ENCODE measurements at places on chromosomes 2 and 18. TPM values are rescaled to one million over a fixed set of nuclear protein-coding genes. Genes with fewer than 3 reads are reported as not detected.

DNA sequence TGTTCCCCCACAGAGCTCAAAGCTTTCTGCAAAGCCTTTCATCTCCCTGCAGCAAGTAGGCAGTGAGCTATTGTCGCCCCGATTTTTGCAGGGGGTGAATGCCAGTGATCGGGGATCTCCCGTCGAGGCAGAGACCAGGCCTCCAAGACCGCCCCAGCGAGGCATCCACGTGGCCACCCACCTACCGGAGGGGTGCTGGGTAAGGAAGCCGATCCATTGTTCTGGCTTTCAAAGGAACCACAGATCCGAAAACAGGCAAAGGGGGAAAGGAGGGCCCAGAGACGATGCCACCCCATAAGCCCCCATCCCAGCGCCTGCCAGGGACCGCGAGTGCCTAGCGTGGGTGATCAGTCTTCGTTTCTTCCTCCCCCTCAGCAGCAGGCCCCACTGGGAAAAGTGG, 2.4 kb downstream of the ADRA2B start:
- H3K4me3 ChIP-seq: no peak overlapping the region
- H3K4me1 ChIP-seq: peaks cover 10% of the 10 kb centered on the region
- DNase-seq: no peak
- no peaks in the 10 kb centered on the region for H3K36me3 ChIP-seq
- no peak overlapping the region for H3K27ac ChIP-seq
- H3K27me3 ChIP-seq: peaks cover 6% of the 10 kb centered on the region

- H3K4me1 ChIP-seq: no peaks in the 10 kb centered on the region
- H3K27ac ChIP-seq: no peak overlapping the region
- H3K27me3 ChIP-seq: peaks cover 13% of the 10 kb centered on the region
- no peaks in the 10 kb centered on the region for H3K36me3 ChIP-seq
Observed at GRCh38 chr2:212640428-212640827, 101.8 kb upstream of the ERBB4 start.

GRCh38 chr2:33142810-33143209, 196.1 kb downstream of the LTBP1 start:
- no peak for DNase-seq
- no peak overlapping the region for H3K4me3 ChIP-seq
- H3K4me1 ChIP-seq: no peaks in the 10 kb centered on the region
- no peaks in the 10 kb centered on the region for H3K36me3 ChIP-seq

DNA sequence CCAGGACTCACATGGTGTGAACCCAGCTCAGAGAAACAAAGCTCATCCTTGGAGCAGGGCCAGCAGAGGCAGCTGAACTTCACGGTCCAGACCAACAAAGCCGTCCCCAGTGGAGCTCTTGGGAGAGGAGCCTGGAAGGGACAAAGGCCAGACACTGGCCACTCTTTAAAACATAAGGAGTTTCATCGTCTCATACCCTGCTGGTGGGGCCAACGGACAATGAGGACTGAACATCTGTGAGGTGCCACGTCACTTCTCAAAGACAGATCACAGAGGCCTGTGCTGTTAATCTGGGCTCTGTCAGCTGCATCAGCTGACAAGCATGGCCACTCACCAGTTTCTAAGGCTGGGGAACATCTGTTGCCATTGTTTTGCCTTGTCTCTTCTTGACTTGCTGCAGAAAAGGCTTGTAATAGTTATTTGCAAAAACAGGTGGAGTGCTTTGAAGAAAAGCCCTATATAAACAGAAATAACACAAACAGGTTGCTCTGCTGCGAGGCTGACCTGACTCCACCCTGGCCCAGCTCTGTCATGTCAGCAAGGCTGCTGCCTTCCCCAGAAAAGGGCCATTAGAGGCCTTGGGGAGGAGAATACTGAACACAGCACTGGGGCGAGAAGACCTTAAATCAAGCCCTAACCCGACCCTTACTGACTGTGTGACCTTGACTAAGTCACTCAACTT, 68.1 kb upstream of the DAPL1 start:
- H3K36me3 ChIP-seq: no peaks in the 10 kb centered on the region
- peaks cover 24% of the 10 kb centered on the region for H3K27me3 ChIP-seq
- H3K4me1 ChIP-seq: no peaks in the 10 kb centered on the region
- H3K4me3 ChIP-seq: no peak overlapping the region

GRCh38 chr2:205103699-205104098, 558.4 kb downstream of the PARD3B start:
- H3K27ac ChIP-seq: no peak overlapping the region
- DNase-seq: no peak
- no peaks in the 10 kb centered on the region for H3K4me1 ChIP-seq
- no peaks in the 10 kb centered on the region for H3K27me3 ChIP-seq
- H3K36me3 ChIP-seq: no peaks in the 10 kb centered on the region

GRCh38 chr2:236259371-236259770, 4.8 kb downstream of the ASB18 start:
- no peak overlapping the region for H3K4me3 ChIP-seq
- H3K36me3 ChIP-seq: peaks cover 12% of the 10 kb centered on the region
- H3K27me3 ChIP-seq: peaks cover 54% of the 10 kb centered on the region

DNA sequence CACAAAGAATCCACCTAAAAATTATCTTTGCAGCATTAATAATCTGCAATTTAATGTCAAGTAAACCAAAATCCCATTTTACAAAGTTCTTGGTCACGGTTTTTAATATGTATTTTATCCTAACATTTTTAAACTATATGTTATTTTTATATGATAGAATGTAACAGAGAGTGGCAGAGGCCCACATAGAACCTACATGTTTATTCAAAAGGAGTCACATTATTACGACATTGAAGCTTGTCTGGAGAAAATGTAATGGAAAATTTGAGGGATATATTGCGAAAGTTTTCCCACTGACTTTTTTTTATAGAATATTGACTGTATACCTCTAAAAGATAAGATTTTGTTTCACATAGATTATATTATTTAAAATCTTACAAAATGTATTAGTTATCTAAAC, 89.7 kb upstream of the COL3A1 start:
- no peak for DNase-seq
- H3K4me3 ChIP-seq: no peak overlapping the region
- H3K27me3 ChIP-seq: no peaks in the 10 kb centered on the region
- H3K27ac ChIP-seq: no peak overlapping the region

DNA sequence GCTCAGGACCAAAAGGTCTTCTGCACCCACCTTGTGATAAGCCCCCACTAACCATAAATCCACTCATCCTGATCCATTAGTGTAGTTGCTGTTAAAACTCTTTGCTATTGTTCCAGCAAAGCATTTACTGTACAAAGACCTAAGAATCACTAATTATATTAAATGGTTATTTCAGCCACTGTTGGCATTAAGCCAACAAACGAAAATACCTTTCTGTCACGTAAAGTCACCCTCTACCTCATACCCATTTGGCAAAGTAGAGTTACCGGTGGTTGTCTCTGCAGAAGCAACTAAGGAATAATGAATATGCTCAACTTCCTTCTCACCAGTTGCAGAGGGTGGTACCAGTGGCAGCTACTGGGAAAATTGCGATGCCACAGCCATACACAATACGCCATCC, 224.5 kb downstream of the SP3 start:
- no peak overlapping the region for H3K27ac ChIP-seq
- H3K4me3 ChIP-seq: no peak overlapping the region
- no peak for DNase-seq
- H3K36me3 ChIP-seq: no peaks in the 10 kb centered on the region
- peaks cover 8% of the 10 kb centered on the region for H3K27me3 ChIP-seq

GRCh38 chr2:235806986-235807750, 313.3 kb downstream of the AGAP1 start:
- peaks cover 2% of the 10 kb centered on the region for H3K27me3 ChIP-seq
- DNase-seq: no peak

GRCh38 chr2:171965661-171966060, 34.1 kb upstream of the METAP1D start:
- no peak overlapping the region for H3K27ac ChIP-seq
- peaks cover 24% of the 10 kb centered on the region for H3K4me1 ChIP-seq
- H3K36me3 ChIP-seq: peaks cover 22% of the 10 kb centered on the region
- no peak overlapping the region for H3K4me3 ChIP-seq
- no peaks in the 10 kb centered on the region for H3K27me3 ChIP-seq
- no peak for DNase-seq

DNA sequence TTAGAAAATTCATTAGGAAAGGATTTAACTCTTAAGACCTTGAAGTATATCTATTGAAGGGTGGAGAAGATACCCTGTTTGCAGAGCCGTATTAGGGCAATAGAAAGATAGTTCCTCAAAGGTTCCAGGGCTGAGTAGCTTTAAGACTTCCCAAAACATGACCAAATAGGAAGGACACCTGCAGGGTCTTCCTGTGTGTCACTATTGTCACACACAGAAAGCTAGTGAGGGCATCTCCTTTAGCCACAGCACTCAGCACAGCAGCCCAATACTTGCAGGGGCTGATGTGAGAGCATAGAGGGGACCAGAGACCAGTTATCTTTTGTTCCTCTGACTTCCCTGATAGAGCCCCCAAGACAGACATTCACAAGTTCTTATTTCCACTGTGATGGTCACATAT, 93.7 kb downstream of the PAX3 start:
- no peaks in the 10 kb centered on the region for H3K4me1 ChIP-seq
- no peak overlapping the region for H3K4me3 ChIP-seq
- H3K36me3 ChIP-seq: no peaks in the 10 kb centered on the region
- H3K27me3 ChIP-seq: no peaks in the 10 kb centered on the region
- no peak for DNase-seq

DNA sequence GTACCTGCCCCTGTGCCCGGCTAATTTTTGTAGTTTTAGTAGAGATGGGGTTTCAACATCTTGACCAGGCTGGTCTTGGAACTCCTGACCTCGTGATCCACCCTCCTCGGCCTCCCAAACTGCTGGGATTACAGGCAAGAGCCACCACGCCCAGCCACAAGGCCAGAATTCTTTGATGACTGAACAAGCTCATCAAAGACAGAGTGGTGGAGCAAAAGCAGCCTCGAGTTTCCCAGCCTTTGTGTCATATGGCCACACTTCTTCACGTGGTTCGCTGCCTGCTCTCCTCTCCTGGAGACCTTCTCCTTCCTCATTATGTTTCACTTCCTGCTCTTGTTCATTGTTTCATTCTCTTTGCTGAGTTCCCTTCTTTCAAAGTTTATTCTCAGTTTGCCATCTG, 9.9 kb upstream of the NPC1 start:
- no peak overlapping the region for H3K4me3 ChIP-seq
- H3K27ac ChIP-seq: no peak overlapping the region
- H3K27me3 ChIP-seq: no peaks in the 10 kb centered on the region

GRCh38 chr2:237472909-237473877, 13.9 kb upstream of the MLPH start:
- peaks cover 38% of the 10 kb centered on the region for H3K4me1 ChIP-seq
- peaks cover 17% of the 10 kb centered on the region for H3K27me3 ChIP-seq
- H3K36me3 ChIP-seq: no peaks in the 10 kb centered on the region
- DNase-seq: no peak
- no peak overlapping the region for H3K4me3 ChIP-seq
- H3K27ac ChIP-seq: no peak overlapping the region

DNA sequence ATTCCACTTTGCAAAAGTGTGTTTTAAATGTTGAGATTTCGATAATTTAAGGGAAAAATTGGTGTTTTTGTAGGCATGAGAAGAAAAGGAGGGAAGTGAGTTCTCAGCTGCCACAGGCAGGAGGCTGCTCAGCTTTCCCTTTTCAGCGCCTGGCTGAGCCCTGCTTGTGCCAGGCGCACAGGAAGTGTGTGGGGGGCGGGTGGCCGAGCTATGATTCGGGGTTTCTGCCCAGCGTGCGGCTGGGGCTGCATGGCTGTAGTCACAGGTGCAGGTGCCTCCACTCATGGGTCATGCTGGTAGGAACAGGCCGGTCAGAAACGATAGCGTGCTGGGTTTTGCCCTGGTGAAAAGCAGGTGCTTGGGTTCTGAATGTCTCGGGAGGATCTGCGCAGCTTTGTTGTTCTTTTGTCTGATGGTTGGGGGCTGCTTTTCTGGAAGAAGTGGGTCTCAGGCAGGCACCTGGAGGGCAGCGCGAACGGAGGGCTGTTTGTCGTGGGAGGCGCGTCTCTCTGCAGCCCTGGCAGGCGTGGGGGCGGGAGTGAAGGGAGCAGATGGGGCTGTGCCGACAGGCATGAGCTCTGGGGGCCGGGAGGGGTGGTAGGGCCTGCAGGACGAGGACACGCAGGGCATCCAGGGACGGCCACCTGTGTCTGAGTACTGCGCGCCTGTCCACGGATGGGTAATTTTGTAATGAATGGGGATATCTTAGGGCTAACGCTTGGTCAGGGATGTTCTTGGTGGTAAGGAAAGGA, 2.1 kb downstream of the KCNG2 start:
- peak overlapping the region; percentile 56 for H3K4me3 ChIP-seq
- H3K27ac ChIP-seq: no peak overlapping the region
- H3K36me3 ChIP-seq: peaks cover 4% of the 10 kb centered on the region
- H3K4me1 ChIP-seq: peaks cover 15% of the 10 kb centered on the region

The SH3YL1 gene
- total RNA-seq: 89.2 TPM

The TSPYL6 gene
- not detected for total RNA-seq

The CNGA3 gene
- total RNA-seq: not detected

The FBXO11 gene
- 96.6 TPM for total RNA-seq

The CDH2 gene
- not detected for total RNA-seq

The CAPN13 gene
- total RNA-seq: not detected

The TACR1 gene
- not detected for total RNA-seq

The DUSP19 gene
- total RNA-seq: 1.7 TPM

The DYSF gene
- 3.5 TPM for total RNA-seq

The ACKR3 gene
- 6.1 TPM for total RNA-seq

All from naive thymus-derived CD8-positive, alpha-beta T cell (primary cell).